ENCODE measurements at places on chromosomes 1 and 21.

DNA sequence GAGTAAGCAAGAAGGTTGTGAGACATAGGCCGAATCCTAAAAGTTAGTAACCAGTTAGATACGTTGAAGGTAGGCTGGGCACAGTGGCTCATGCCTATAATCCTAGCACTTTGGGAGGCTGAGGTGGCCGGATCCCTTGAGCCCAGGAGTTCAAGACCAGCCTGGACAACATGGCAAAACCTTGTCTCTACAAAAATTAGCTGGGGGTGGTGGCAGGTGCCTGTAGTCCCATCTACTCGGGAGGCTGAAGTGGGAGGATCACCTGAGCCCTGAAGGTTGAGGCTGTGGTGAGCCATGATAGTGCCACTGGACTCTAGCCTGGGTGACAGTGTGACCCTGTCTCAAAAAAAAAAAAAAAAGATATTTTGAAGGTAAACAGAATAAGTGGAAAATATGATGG lies 1.5 kb upstream of the PARP1 start:
- no peak for DNase-seq

GRCh38 chr1:204271970-204272369 lies 58.2 kb upstream of the GOLT1A start:
- no peak for DNase-seq

DNA sequence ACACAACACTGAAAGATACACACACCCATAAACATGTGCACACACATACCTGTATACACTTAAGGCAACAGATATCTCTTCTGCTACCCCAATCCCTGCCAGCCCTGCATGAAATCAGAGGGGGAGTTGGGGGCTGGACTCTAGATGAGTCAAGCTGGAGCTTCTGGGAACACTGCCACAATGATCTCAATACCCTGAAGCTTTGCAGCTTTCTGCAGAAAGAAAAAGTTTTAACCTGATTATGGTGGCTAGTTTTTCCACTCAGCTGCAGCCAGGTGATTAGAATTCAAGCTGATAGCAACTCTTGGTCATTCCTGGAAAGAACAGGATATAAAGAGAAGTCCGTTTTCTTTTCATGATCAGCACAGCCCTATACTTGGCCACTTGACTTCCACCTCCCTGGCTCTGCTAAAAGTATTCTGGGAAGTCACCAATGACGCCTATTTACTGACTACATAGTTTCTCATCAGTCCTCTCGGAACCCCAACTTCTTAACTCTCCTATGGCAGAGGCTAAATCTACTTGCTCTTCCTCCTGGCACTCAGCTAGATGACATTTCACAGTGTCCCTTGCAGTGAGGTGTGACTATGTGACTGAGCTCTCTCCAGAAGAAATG lies 20.7 kb upstream of the DNASE2B start:
- DNase-seq, result no peak

DNA sequence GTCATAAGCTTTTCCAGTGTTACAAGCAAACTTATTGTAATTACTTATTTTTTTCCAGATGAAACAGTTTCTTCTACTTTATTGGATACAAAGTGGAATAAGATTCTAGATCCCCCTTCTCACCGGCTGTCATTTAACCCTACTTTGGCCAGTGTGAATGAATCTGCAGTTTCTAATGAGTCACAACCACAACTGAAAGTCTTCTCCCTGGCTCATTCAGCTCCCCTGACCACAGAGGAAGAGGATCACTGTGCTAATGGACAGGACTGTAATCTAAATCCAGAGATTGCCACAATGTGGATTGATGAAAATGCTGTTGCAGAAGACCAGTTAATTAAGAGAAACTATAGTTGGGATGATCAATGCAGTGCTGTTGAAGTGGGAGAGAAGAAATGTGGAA lies 95.5 kb downstream of the ZFYVE9 start:
- DNase-seq, result no peak

GRCh38 chr1:150609732-150610131 lies 19.7 kb downstream of the ENSA start:
- DNase-seq, result no peak

GRCh38 chr21:41604583-41605041 lies 96.7 kb upstream of the TMPRSS2 start:
- DNase-seq, result no peak

DNA sequence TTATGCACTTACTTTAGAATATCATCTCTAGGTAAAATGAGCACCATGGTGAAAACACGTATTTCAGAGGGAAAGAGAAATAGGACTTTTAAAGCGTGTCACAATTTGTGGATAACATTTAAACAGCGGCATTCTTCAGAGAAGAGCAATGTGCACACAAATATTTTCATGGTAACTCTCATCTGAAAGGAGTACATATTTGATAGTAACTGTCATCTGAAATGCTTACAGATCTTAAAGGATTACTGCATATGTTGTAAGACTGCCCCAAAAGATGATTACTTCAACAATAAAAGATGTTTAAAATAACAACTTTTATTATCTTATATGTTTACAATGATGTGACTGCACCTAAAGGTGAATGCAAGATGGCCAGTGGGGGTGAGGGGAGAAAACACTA lies 408.8 kb downstream of the PLA2G4A start:
- DNase-seq, result no peak

- DNase-seq, result no peak
These were observed 148.9 kb upstream of the RUNX1 start for GRCh38 chr21:35197992-35198431.

DNA sequence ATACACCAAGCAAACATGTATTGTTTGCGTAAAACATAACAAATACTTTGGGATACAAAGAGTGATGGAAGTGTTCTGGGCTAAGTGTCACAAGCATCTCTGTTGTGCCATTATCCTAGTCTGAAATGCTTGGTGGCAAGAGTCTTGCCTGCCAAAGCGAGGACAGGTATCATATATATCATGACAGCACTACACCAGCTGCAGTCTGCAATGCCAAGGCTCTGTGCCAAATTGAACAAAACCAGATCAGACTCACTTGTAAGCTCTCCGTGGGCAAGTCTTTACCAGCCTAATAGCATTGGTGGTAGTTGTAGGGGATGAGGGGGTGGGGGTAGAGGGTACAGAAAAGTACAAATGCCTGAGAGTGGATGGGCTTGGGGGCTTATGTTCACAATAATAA lies 119.2 kb downstream of the RWDD3 start:
- no peak for DNase-seq

DNA sequence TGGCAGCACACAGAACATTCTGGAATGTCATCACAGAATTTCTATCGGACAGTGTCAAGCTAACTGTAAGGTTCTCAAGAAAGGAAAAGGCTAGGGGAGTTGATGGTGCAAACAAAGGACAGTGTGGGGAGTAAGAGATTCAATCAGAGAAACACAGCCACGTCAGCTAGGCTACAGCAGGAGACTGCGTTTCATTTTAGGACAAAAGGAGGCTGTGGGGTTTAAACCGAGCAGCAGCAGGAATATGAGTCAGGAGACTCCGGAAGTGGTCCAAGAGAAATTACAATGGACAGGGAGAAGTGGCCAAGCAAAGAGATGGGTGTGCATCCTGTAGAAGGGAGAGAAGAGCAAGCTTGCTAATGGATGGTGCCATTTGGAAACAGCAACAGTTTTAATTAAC lies 37.4 kb upstream of the C1orf198 start:
- no peak for DNase-seq

DNA sequence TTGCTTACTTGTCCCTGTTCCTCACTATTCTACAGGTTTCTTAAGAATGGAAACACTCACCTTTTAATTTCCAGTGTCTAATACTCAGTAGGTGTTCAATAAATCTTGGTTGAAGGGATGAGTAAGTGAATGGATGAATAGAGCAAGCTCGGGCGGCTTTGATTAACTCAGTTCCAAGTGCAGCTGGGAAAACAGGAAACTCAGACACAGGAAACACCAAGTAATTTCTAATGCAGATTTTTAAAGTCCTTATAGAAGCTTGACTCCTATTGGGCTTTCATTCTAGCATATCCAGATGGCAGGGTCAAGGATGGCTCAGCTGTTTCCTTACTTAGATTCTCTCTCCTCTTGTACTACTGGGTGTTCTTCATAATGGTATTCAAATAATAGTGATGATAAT lies 14.0 kb downstream of the CAMK1G start:
- no peak for DNase-seq

- no peak for DNase-seq
These were observed 17.5 kb upstream of the ALPL start for GRCh38 chr1:21491488-21492355.

- no peak for DNase-seq
These were observed 10.6 kb upstream of the KIFAP3 start for GRCh38 chr1:170085091-170085490.

DNA sequence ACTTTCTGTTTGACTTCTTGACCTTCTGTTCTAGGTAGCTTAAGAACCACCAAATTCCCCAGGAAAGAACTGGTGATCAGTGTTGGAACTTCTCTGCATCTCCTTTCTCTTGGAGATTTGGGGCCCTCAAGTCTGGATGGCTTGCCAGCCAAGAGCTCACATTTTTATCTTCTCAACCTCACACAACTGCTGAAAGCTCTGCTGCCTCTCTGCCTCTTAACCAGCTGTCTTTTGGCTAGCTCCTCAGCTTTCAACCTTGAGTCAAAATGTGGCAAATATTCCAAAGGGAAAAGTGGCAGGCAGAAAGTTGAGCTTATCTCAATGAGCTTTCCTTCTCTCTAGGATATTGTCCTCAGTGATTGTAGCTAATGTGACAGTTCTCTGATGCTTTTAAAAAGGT lies 89.2 kb upstream of the CCDC190 start:
- no peak for DNase-seq

DNA sequence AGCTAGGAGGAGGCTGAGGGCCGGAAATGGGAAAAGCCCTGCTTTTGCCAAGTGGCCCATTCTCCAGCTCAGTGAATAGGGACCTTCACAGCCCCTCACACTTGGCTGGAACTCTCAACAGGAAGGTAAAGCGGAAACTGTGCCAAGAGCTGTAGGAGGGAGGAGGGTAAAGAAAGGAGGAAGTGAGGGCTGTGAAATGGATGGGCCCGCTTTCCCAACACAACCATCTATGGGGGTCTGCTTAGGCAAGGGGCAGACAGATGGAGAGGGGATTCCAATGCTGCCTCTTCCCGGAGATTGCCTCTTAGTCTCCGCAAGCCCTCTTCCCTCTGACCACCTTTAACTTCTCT lies 5.2 kb downstream of the INKA2 start:
- peak; percentile 41 for DNase-seq

- DNase-seq, result no peak
These were observed 550 bp upstream of the NFYC start for GRCh38 chr1:40690771-40691537.

GRCh38 chr1:228036701-228037231 lies 30.0 kb downstream of the WNT3A start:
- no peak for DNase-seq

- no peak for DNase-seq
These were observed 26.0 kb downstream of the RALGPS2 start for GRCh38 chr1:178751046-178751445.

DNA sequence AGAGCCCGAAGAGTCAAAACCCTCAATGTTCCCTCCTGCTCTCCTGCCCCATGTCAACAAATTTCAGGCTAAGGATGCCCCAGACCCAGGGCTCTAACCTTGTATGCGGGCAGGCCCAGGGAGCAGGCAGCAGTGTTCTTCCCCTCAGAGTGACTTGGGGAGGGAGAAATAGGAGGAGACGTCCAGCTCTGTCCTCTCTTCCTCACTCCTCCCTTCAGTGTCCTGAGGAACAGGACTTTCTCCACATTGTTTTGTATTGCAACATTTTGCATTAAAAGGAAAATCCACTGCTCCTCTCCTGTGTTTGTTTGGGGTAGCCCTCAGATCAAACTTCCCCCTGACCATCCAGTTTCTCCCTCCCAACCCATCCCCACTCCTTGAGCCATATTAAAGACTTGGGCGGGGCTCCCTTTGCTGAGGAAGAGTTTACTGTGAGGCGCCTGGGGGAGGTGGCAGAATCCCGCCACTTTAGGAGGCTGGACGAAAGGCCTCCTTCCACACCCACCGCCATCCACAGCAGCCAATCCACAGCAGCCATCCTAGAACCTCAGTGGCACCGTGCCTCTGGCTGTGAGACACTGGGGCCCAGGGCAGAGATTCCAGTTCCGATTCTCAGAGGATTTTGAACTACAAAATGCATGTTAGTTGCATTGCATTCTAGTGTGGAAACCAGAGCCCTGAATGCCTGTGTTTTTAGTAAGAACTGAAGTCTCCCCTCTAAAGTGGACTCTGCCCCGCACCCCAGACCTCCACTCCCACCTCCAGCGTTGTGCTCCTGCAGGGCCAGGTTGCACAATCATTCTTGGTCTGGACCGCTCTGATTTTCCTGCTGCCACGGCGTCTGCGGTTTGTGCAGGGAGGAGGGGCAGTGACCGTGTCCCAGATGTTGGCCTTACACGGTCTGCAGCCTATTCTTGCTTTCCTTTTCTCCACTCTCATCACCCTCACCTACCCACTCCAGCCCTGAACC lies 3.0 kb downstream of the OLFML3 start:
- no peak for DNase-seq

DNA sequence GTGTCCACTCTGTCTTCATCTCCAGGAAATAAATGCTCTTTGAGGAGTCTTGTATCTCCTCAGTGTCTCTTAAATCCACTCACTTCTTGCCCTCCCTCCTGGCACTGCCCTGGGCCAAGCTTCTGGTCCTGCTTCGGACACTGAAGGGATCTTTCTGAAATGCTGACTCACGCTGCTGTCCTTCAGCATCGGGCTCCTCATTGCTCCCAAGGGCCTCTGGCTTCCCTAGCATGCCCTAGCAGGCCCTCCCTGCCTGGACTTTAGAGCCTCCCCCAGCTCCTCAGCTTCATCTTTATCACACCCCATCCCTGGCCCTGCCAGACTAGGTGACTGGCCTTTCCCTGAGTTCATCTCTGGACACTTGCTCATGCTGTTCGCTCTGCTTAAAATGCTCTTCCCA lies 96.6 kb downstream of the FOXD2 start:
- no peak for DNase-seq

GRCh38 chr1:43861337-43861736 lies 72.3 kb upstream of the ARTN start:
- DNase-seq, result no peak

DNA sequence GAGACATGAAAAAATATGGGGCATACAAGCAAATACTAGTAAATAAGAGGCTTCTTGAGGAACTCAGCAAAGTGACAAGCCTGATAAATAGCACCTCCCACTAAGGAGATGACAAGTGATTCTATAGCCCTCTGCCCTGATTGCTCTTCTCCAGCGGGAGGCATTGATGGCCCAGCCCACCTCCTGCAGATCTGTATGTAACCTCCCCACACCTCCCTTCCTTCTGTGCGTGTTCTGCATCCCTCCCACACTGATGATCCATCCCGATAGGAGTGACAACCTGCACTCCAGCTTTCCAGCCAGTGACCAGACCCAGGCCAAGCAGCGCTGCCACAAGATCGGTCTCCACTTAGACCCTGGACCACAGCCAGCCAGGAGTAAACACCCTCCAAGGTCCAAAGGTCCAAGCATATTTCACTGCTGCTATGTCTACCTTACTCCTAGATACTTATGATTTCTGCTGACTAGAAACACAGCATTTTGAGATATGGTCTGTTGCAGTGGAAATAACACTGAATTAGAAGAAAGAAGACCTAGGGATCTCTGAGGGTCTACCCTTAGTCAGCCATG lies 176.1 kb downstream of the BRINP2 start:
- no peak for DNase-seq

- DNase-seq, result no peak
These were observed 3.3 kb downstream of the SH3BGR start for GRCh38 chr21:39454949-39455668.
